T-helper 2 cell (primary cell): ENCODE measurements at places on chromosomes 6 and 20.

GRCh38 chr20:12640251-12640650, 368.5 kb upstream of the SPTLC3 start:
- DNase-seq, result no peak

- no peak for DNase-seq
Measured at GRCh38 chr6:165939601-165940290, 227.9 kb downstream of the TBXT start.

- DNase-seq, result no peak
Measured at GRCh38 chr6:146903451-146903850, 300.8 kb upstream of the STXBP5 start.

DNA sequence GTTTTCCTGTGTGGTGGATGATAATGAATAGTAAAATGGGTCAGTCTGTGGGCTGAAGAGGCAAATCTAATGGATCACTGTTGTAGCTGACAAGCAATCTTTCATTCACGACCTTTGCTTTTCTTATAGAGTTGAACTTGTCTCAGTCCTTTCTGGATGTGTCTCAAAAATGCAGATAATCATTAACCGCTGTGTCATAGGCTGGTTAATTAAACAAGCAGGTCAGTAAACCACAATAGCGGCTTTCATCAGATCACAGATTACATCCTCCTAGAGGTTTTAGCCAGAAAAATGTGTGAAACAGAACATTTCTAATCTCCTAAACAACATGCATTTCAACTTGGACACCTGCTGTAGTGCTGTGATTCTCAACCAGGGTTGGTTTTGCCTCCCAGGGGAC, 2.5 kb upstream of the METTL24 start:
- DNase-seq, result no peak

DNA sequence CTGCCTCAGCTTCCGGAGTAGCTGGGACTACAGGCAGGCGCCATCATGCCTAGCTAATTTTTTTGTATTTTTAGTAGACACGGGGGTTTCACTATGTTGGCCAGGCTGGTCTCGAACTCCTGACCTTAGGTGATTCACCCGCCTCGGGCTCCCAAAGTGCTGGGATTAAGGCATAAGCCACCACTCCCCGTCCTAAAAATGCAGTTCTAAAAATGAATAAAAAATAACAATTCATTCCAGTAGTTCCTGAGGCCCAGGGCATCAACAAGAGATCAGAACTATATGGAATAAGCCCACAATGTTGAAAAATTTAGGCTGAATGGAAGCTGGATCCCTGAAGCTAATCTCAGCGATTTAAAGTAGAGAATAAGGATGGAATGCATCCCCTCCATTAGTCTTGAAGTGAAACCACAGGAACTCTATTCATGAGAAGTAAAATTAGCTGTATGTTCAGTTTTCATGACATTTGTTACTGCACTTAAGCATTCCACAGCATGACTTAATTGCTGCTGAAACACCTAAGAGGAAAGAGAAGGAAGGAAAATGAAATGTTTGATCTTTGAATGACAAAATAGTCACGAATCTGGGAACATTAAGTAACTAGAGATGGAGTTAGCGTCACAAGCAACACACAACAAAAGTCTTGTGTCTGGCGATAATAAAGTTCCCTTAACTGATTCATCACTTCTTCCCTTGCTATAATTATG, 80.4 kb upstream of the RIPOR2 start:
- DNase-seq, result no peak

- DNase-seq, result no peak
Measured at GRCh38 chr6:17725083-17725482, 18.4 kb upstream of the NUP153 start.

- DNase-seq, result no peak
Measured at GRCh38 chr6:104788400-104788799, 71.3 kb downstream of the HACE1 start.
